Activated T-cell treated with anti-CD3 and anti-CD28 coated beads for 4 hours (primary cell): ENCODE measurements at places on chromosomes 6 and 20.

- no peak for DNase-seq
Observed at GRCh38 chr20:32354592-32355416, 3.3 kb upstream of the ASXL1 start.

DNA sequence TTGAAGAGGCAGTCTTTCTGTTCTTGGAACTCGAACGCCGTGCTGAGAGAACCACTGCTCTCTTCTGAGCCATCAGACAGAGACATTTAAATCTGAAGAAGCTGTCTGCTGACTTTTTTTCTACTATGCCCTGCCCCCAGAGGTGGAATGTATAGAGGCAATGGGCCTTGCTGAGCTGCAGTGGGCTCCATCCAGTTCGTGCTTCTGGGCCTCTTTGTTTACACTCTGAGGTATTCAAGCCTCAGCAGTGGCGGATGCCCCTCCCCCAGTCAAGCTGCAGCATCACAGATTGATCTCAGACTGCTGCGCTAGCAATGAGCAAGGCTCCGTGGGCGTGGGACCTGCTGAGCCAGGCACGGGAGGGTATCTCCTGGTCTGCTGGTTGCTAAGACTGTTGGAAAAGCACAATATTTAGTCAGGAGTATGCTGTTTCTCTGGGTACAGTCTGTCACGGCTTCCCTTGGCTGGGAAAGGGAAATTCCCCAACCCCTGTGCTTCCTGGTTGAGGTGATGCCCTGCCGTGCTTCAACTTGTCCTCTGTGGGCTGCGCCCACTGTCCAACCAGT lies 526.8 kb downstream of the CD109 start:
- no peak for DNase-seq

GRCh38 chr6:15387118-15387517 lies 141.2 kb downstream of the JARID2 start:
- no peak for DNase-seq

- DNase-seq: no peak
Observed at GRCh38 chr20:22729180-22729579, 144.8 kb upstream of the FOXA2 start.

DNA sequence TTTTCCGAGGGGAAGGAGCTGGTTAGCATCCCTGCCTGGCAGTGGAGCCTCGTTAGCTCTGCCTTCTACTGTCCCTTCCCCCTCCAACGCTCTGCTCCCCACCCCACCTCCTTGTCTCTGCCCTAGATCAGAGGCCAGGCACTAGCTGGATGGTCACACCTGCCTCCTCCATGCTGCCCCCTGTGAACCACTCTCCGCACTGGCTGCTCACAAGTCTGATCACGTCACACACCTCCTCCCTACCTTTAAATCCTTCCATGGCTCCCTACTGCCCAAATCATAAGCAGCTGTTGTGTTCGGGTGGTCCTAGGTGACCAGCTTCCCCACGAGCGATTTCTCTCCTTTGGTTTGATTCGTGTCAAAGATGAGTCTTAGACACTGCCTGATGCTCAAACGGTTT lies 71.3 kb downstream of the CHMP4B start:
- DNase-seq: no peak

GRCh38 chr6:19655744-19656143 lies 181.4 kb upstream of the ID4 start:
- DNase-seq: no peak

GRCh38 chr6:164826831-164827468 lies 482.5 kb downstream of the C6orf118 start:
- no peak for DNase-seq

- DNase-seq: no peak
Observed at GRCh38 chr20:49408509-49409104, 73.9 kb downstream of the KCNB1 start.

- no peak for DNase-seq
Observed at GRCh38 chr6:159943968-159944598, 24.8 kb upstream of the IGF2R start.

GRCh38 chr6:126541806-126542491 lies 202.0 kb downstream of the CENPW start:
- no peak for DNase-seq

DNA sequence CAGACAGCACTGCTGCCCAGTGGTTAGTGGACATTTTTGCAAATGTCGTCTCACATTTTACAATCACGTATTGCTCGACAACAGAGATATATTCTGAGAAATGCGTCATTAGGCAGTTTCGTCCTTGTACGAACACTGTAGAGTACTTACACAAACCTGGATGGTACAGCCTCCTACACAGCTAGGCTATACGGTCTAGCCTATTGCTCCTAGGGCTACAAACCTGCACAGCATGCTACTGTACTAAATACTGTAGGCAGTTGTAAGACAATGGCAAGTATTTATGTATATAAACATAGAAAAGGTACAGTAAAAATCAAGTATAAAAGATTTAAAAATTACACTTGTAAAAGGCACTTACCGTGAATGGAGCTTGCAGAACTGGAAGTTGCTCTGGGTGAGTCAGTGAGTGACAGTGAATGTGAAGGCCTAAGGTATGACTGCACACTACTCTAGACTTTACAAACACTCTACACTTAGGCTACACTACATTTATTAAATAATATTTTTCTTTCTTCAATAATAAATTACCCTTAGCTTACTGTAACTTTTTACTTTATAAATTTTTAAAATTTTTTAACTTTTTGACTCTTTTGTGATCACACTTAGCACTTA lies 43.1 kb downstream of the ALDH5A1 start:
- no peak for DNase-seq

GRCh38 chr6:135281964-135282363 lies 100.9 kb downstream of the MYB start:
- no peak for DNase-seq

GRCh38 chr6:167927246-167927645 lies 70.2 kb upstream of the KIF25 start:
- DNase-seq: no peak

GRCh38 chr6:79072640-79073181 lies 5.3 kb downstream of the PHIP start:
- DNase-seq: no peak

DNA sequence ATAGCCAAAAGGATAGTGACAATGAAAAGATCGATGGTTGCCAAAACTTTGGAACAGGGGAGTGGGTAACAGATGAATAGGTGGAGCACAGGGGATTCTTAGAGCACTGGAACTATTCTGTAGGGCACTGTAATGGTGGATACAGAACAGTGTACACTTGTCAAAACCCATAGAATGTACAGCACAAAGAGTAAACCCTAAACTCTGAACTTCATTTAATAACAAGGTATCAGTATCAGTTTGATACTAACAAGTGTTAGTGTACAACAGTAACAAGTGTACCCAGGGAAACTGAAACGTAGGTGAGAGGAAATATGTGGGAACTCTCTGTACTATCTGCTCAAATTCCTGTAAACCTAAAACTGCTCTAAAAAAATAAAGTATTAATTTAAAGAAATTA lies 179.2 kb downstream of the HACE1 start:
- no peak for DNase-seq

DNA sequence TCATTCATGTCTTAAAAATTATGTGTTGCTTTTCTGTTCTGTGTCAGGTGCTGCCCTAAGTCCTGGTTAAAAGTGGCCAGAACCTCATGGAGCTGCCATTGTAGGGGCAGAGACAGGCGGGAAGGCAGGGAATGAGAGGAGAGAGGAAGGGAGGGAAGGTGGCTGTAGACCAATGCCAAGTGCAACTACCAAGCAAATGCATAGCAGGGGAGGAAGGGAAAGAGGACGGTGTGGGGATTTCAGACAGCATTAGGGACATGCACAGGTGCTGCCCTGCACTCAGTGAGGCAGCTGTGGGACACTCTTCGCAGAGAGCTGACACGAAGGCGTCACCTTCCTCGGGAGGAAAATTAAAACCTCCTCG lies 21.0 kb downstream of the GGTLC1 start:
- DNase-seq: no peak

DNA sequence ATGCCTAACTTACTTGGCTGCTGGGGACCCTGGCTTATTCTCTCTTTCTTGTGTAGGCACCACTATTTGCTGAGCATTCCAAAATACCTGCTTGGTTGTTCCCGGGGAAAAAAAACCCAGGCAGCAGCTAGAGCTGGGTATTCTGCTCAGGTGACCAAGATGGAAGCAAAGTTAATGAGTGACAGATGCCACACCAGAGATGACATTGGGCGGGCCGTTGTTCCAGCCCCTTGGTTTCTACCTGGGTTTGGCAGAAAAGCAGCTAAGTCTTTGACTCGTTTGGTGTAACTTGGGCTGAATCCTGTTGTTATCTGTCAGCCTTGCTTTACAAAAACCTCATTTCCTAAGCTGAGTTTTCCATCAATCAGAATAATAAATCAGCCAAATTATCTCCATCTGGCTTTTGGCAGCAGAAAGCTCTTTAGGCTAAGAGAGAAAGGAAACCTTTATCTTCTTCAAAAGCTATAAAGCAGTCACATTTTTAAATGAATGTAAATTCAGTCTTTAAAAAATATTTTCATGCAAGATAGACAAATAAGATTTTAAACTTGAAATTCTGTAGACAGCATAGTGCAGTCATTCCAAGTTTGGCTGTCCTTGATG lies 202.0 kb upstream of the GMDS start:
- DNase-seq: no peak

GRCh38 chr6:170440437-170440836 lies 112.7 kb downstream of the PSMB1 start:
- DNase-seq: no peak

- no peak for DNase-seq
Observed at GRCh38 chr20:35091816-35092523, 637 bp downstream of the TRPC4AP start.

DNA sequence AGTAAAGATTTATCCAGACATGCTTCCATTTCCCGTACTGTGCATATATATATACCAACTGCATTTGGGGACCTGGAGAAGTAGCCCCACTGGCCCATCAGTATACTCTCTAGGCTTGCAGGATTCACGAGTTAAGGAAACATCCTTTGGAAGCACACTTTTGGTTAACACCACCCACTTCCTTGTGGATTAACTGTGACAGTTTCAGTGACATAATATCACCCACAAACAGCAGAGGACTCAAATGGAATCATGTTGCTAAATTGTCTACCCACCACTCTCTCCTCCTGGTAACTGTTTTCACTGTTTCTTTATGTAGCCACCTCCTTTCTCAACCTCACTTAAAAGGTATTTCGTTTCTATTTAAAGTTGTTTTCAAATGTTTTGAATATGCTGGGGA lies 55.0 kb downstream of the PROKR2 start:
- DNase-seq: no peak

- no peak for DNase-seq
Observed at GRCh38 chr20:12721636-12722035, 287.1 kb upstream of the SPTLC3 start.

GRCh38 chr6:15887491-15888461 lies 224.9 kb upstream of the DTNBP1 start:
- DNase-seq: no peak

GRCh38 chr20:10172998-10173655 lies 45.5 kb upstream of the SNAP25 start:
- DNase-seq: no peak

GRCh38 chr6:21922086-21922485 lies 328.5 kb downstream of the SOX4 start:
- DNase-seq: no peak

GRCh38 chr20:41051009-41051825 lies 22.6 kb downstream of the TOP1 start:
- DNase-seq: no peak

DNA sequence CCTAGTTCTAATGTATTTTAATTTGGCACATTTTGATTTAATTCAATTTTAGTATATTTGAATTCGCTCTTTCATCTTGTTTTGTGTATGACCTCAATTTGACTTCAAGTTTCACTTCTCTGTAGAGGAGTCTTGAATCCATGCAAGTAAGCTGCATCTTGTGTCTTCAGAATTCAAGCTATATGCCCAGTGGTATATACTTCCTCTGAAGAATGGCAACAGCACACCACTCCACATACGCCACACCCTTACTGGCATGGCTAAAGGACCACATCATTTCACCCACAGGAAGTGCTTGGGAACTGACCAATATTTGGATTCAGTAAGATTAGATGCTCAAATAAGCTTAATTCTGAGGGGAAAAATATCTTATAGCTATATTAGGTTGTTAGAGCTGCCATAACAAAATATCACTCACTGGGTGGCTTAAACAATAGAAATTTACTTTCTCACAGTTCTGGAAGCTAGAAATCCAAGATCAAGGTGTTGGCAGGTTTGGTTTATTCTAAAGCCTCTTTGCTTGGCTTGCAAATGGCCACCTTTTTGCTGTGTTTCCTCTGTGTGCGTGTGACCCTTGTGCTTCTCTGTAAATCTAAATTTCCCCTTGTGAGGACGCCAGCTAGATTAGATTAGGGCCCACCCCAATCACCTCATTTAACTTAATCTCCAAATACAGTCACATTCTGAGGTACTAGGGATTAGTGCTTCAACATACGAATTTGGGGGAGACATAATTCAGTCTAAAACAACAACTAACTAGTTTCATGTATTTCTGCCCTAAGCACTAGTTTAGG lies 2.8 kb upstream of the ASF1A start:
- DNase-seq: no peak

DNA sequence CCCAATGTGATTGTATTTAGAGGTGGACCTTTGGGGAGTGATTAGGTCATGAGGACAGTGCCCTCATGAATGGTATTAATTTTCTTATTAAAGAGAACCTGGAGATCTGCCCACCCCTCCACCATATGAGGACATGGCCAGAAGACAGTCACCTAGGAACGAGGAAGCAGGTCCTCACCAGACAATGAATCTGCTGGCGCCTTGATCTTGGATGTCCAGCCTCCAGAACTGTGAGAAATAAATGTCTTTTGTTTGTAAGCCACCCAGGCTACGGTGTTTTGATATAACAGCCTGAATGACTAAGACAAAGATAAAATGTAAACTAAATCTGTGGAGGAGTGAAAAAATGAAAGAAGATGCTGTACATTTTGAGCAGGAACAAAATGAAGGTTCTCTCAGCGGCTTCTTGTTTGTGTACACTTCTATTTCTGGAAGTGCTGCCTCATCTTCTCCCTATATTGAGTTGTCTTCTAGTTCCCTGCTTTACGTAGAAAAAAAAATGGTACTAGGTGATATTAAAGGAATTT lies 1.5 kb upstream of the IPCEF1 start:
- no peak for DNase-seq

- DNase-seq: no peak
Observed at GRCh38 chr20:44400970-44401769, 45.7 kb downstream of the HNF4A start.

- DNase-seq: no peak
Observed at GRCh38 chr6:160788806-160789205, 86.8 kb downstream of the PLG start.

GRCh38 chr6:138972226-138972665 lies 15.8 kb downstream of the REPS1 start:
- no peak for DNase-seq

- no peak for DNase-seq
Observed at GRCh38 chr20:779771-780170, 11.5 kb upstream of the SLC52A3 start.

DNA sequence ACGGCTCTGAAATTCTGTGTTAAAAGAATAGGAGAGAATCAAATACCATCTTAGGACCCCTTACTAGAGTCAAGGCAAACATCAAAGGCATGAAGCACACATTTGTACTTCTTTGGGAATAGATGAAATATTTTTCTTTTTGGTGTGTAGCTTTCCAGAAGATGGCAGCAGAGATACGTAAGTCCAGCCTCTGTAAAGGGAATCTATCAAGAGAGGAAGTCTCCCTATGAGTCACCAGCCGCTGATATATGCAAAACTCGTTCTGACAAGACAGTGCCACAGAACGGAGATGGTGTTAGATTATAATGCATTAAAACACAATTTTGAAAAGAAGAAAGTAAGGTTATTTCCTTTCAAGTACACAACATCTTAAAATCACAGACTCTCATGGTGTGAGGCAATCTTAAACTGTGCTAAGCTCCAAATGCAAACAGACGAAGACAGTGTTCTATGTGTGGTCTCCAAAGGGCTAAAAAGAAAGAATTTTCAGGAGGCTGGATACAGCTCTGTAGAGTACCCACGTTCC lies 120.0 kb upstream of the AGPAT4 start:
- peak; percentile 35 for DNase-seq
